Mucosa of descending colon (tissue), 3 donors: ENCODE measurements at places on chromosomes 12 and 14.

DNA sequence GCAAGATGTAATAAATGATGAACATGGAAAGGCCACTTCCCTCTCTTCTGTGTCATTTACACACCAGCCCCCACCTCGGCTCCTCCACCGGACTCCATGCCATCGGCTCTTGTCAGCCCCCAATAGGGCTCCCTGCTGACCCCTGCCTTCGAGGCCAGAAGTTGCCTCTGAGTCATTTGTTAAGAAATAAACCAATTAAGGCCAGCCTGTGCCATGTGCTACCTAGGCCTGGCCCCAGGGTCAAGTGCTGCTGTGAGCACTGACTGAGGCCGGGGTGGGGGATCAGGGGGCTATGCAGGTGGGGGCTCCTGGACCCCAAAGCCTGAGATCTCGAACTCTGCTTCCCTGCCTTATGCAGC lies 53.2 kb downstream of the TESC start:
- DNase-seq: peak; percentile 32

GRCh38 chr14:67567654-67568053 lies 32.4 kb downstream of the PIGH start:
- DNase-seq: no peak

DNA sequence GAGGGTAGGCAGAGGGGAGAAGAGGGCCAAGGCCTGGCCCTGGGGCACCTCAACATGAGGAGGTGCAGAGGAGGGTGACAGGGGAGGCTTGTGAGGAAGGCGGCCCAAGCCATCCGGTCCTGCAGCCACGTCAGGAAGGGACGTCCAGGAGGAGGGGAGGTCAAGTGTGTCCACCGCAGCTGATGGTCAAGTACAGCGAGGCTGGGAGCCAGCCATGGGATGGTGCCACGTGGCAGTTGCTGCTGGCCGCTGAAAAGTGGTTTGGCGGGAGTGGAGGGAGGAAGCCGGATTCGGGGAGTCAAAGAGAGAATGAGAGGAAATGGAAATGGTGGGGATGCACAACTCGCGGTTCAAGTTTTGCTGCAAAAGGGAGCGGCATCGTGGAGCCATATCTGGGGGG lies 41.2 kb downstream of the PRIMA1 start:
- no peak for DNase-seq

DNA sequence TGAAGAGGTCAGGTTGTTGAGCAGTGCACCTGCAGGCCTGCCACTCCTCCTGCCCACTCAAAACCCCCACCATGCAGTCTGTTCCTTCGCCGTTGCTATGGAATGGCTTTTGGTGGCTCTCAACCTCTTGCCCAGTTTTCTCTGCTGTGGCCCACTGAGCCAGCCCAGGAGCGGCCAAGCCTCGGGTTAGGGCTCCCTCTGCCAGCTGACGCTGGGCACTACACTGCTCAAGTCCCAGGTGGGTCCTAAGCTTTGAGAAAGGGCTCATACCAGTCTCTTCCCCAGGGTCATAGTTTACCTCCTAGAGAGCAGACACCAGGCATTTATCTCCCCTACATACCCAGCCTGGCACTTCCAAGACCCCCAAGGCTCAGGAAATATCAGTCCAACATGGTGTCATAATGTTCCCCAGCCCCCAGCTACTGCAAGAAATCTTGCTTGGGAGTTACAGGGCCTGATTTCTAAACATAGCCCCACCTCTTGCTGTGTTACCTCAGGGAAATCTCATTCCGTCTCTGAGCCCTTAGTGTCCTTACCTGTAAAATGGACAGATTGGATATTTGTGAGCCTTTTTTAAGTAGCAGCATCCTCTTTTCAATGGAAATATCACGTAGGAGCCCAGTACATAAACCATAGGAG lies 59.4 kb downstream of the TSPAN11 start:
- DNase-seq: peak; percentile 40

DNA sequence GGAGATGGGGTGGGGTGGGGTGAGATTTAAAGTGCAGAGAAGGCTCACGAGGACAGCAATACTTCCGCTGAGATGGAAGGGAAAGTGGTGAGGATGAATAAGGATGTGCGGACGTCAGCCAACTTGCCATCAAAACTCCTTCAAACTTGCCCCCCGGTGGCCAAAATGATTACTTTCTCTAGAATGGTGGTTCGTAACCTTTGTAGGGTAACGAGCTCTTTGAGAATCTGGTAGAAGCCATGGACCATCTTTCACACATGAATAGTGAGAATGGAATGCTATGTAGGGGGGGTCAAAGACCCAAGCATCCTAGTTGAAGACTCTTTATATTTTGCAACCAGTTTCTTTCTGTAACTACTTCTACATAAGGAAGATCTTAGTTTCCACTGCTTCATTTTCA lies 245.9 kb upstream of the DDHD1 start:
- DNase-seq: no peak

DNA sequence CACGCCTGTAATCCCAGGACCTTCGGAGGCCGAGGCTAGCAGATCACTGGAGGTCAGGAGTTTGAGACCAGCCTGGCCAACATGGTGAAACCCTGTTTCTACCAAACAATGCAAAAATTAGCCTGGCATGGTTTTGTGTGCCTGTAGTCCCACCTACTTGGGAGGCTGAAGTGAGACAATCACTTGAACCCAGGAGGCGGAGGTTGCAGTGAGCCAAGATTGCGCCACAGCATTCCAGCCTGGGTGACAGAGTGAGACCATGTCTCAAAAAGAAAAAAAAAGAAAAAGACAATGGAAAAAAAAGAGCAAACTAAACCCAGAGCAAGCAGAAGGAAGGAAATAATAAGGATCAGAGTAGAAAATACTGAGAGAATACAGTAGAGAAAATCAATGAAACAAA lies 5.4 kb downstream of the CHURC1 start:
- DNase-seq: no peak

DNA sequence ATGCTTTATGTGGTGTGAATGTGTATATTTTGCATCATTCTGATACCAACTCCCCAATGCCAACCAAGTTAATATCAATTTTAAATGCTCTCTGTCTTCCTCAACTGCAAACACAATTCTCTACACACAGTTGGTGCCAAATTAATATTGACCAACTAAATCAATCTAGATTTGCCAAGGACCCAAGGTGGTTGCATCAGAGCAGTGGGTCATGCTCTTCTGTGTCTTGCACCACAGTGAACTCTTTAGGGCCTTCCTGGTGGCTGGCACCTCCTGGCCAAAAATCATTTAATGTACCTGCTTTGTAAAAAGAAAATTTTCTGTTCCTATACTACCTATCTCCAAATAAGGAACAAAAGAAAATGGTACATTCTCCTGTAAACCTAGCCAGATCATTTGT lies 14.1 kb downstream of the COQ10A start:
- no peak for DNase-seq

GRCh38 chr12:40511341-40511740 lies 180.9 kb upstream of the CNTN1 start:
- no peak for DNase-seq
